ENCODE measurements at places on chromosomes 6 and 20.
A peak's percentile ranks its signal among the peaks of the same experiment; 100 is the strongest.

- DNase-seq, result no peak
Measured at GRCh38 chr20:8213831-8214587, 81.9 kb downstream of the PLCB1 start.

- no peak for DNase-seq
Measured at GRCh38 chr6:1930356-1930755, 315.0 kb downstream of the GMDS start.

DNA sequence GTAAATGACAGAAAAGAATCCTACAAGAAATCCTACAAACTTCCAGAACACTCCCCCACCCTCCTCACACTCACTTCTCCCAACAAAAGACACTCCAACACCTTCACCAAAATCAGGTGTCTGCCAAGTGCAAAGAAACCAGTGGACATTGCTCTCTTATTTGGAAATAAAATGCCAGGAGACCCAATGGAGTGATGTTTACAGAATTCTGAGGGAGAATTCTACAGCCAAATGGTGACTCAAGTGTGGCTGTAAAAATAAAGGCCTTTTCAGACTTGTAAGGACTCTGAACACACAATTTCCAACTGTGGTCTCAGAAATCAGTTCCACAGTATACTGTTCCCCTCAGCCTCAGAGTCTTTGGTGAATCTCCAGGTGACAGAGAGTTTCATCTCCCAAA lies 109.6 kb upstream of the CARMIL1 start:
- DNase-seq, result no peak

GRCh38 chr6:139296927-139297326 lies 5.1 kb upstream of the TXLNB start:
- DNase-seq, result no peak

DNA sequence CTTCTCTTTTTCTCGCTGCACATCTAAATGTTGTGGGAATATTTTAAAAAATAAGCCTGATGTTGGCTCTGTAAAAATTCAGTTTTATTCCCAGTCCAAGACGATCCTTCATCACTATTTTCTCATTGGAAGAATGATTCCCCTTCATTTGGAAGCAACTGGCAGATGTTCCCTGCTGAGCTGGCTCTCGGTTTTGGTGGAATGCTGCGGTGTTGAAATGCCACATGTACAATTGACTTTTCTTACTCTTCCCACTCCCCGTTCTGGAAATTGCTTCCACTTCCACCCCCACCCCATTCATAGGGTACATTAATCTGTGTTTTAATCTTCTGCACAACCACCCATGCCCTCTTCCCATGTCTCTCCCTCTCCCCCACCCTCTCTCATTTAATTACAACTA lies 496.3 kb upstream of the MAP3K7 start:
- no peak for DNase-seq

GRCh38 chr6:138520463-138520862 lies 21.2 kb upstream of the NHSL1 start:
- no peak for DNase-seq

- no peak for DNase-seq
Measured at GRCh38 chr6:31243508-31243907, 28.4 kb downstream of the HLA-C start.

GRCh38 chr6:166721576-166721975 lies 94.5 kb upstream of the RPS6KA2 start:
- DNase-seq, result no peak

DNA sequence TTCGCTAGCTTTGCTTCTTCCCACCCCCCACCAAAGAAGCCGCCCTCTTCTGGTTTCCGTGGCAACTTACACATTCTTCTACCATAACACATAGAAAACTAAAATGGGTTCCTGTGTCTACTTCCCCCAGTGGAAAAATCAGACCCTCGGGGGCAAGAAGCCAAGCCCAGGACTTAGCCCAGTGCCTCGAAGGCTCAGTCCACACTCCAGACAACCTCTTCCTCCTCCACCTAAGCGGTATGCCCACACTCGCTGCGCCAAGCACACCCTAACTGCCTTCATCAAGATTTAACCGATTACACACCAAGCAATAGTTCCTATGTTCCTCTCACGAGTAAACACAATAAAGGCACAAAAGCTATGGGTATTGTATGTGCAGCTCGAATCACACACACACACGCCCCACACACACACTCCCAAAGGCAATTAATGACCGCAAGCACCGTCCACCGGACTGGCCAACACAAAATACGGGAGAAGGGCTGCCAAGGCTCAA lies 537 bp downstream of the PPIL4 start:
- DNase-seq, result peak; percentile 24

GRCh38 chr6:110334423-110335180 lies 23.5 kb downstream of the METTL24 start:
- DNase-seq, result no peak

DNA sequence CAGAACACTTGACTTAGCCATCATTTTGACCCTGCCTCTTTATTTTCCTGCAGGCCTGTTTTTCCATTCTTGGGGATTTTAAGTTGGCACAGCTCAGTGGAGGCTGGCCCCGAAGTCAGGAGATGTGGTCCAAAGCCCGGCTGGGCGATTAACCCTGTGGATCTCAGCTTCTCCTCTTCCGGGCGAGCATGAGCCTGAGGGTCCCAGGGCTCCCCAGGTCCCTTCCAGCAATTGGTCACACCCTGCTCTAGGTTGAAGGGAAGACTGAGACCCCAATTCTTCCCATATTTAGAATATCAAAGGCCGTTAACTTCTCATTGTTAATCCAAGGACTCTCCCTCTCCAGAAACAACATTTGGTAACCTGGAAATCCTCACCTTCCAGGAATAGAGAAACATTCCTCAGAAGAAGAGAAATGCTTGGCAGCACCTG lies 2.3 kb downstream of the THBS2 start:
- DNase-seq, result no peak
